Thymus (tissue), 14 donors: ENCODE measurements at places on chromosomes 11 and 22. TPM values are rescaled to one million over a fixed set of nuclear protein-coding genes. Genes with fewer than 3 reads are reported as not detected.

The NXPE1 gene
- 0.05 TPM for total RNA-seq

The PTPN5 gene
- 0.09 TPM for total RNA-seq

The F2 gene
- 0.14 TPM for total RNA-seq

The ROBO4 gene
- 1.5 TPM for total RNA-seq

The C22orf15 gene
- 3.3 TPM for total RNA-seq

The KRTAP5-7 gene
- not detected for total RNA-seq

The GRM5 gene
- 0.05 TPM for total RNA-seq

The MRGPRX2 gene
- total RNA-seq: not detected

The GAS2L1 gene
- 0.80 TPM for total RNA-seq

The TIMP3 gene
- 8.7 TPM for total RNA-seq

The OR8G5 gene
- total RNA-seq: 0.05 TPM

The TTC28 gene
- 5.5 TPM for total RNA-seq

GRCh38 chr11:59459916-59460315 is 3.2 kb downstream of the OR4D6 start:
- DNase-seq: no peak

DNA sequence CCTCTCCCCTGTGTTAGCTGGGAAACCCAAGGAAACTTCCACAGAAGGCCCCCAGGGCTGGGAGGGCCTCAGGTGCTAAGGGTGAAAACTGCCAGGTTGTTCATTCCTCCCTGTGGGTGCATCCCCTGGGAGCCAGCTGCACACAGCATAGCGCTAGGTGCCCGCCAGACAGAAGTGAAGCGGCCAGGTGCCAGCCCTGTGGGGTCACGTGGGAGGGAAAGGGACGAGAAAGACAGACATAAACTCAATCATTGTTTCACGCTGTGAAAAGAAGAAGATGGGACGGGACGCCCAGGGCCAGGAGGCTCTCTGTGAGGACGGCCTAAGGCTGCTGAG is 31.6 kb upstream of the HMOX1 start:
- DNase-seq: no peak

- DNase-seq: no peak
Observed at GRCh38 chr22:45866126-45866645, 110.8 kb downstream of the WNT7B start.

GRCh38 chr11:61279934-61280659 is 15.0 kb downstream of the VWCE start:
- DNase-seq: no peak

DNA sequence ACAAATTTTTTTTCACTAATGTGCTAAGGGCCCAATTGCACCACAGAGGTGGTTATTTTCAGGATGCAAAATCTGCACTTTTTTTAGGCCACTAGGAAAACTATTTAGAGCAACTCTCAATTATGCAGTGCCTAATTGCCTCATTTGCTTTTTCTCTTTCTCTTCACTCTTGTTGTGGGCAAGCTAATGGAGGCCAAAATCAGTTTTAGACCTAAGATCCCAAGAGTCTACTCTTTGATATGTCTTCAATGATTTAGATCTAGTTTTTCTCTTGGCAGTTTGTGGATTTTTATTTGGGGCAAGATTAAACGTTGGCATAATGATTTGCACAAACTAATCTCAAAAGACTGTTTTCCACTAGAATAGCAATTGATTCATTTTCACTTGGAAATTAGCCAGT is 1996.9 kb downstream of the LRRC4C start:
- DNase-seq: no peak

- no peak for DNase-seq
Observed at GRCh38 chr11:20029193-20029592, 131.1 kb downstream of the DBX1 start.

DNA sequence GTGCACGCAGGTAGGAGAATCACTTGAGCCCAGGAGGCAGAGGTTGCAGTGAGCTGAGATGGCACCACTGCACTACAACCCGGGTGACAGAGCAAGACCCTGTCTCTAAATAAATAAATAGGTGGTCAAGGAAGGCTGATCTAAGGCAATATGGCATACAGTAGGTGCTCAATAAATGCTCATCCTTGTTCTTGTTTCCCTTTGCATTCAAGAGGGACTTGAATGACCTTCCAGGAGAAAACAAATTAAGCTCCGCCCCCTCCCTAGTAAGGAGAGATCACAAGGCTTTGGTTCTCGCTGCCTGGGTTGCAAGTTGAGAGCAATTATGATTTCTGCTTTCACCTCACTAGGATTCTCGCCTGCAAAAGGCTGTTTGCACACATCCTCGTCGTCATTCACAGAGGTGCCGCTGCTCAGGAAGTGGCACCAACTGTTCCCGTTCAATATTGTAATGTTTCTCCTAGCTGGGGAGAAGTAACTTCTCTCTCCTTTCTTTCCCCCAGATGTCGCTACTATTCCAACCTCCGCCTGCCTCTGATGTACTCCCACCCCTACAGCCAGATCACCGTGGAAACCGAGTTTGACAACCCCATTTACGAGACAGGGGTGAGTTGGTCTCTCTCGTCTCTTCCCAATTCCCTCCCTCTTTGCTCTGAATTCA is 51.8 kb upstream of the ASPHD2 start:
- no peak for DNase-seq

DNA sequence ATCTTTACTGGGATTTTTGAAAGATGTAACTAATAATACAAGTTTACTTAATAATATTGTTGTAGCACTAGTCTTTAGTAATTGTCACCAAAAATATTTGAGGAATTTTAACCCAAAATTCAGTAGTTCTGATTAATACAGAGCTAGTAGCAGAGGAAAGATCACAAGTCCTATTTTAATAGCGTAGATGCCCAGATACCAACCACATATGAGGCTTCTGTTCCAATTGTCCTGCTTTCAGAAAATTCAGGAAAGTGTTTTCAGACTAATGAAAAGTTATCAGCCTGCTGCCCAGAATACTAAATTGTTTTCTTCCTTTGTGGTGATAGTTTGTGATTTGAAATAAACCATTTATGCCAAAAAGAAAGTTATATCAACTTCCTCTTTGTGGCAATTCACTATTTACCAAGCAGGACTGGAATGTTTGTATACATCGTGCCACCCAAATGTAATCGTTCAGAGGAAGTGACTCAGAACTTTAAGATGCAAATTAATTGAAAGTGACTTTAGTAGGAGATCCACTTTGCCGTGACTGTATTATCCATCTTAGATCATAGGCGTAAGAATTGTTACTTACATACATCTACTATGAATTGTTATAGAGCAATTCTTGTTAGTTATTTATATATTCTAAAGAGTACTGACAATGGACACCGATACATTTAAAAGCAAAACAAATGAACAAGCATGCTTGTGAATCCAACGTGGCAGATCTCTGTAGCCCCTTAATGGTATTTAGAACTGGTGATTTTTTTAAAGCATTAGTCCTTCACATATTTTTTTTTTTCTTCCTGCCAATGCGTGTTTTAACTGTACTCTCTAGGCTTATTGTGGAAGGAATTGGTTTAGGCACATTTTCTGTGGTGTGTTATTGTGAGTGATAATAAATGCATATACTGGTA is 231.0 kb downstream of the DDX10 start:
- no peak for DNase-seq

DNA sequence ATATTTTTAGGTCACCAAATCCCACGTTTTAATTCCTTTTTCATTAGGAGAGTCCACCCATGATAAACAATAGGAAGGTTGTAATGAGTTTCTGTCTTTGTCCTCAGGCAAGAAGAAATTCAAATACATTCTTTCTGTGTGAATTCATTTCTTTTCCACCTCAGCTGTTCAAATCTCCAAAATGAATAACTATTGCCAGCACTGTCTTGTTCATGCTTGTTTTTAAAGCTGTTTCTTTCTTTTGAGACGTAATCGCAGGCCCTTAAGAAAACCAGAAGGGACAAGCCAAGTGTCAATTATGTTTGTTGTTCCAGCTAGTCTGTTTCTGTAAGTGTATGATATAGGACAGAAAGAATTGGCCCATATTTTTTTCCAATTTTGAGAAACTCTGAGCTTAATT is 20.2 kb downstream of the MMP27 start:
- DNase-seq: no peak

GRCh38 chr22:29469755-29470154 is 10.3 kb upstream of the NEFH start:
- DNase-seq: no peak

- no peak for DNase-seq
Observed at GRCh38 chr11:18056561-18057181, 10.6 kb upstream of the TPH1 start.

DNA sequence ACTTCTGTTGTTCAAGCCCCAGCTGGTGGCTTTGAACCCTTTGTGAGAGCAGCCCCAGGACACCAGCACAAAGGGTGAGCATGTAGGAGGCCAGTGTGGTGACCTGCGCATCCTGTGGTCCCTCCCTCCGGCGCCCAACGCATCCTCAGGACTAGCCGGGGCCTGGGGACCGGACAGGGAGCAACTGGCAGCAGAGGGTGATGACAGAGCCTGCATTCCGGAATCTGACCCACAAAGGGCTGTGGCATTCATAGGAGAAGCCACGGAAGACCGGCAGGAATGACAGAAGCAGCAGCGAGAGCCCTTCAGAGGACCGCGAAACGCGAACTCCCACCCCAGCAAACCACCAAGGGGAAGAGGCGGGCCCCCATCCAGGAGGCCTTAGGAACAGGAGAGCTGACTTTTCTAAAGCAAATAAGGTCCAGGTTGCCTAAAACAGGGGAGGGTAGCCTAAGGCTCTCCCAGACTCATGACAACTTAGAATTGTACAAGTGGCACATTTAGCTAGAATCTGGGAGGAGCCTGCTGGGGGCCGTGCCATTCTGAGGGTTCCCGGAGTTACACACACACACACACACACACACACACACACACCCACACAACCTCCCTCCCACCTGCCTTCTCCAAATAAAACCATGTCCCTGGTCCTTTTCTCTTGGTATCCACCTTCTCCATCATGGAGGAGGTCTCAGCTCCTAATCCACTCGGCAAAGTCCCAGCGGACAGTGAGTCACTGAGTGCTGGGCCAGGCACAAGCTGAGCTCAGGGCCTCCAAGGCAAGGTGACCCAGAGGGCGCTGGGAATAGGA is 232.7 kb downstream of the CTTN start:
- DNase-seq: no peak

DNA sequence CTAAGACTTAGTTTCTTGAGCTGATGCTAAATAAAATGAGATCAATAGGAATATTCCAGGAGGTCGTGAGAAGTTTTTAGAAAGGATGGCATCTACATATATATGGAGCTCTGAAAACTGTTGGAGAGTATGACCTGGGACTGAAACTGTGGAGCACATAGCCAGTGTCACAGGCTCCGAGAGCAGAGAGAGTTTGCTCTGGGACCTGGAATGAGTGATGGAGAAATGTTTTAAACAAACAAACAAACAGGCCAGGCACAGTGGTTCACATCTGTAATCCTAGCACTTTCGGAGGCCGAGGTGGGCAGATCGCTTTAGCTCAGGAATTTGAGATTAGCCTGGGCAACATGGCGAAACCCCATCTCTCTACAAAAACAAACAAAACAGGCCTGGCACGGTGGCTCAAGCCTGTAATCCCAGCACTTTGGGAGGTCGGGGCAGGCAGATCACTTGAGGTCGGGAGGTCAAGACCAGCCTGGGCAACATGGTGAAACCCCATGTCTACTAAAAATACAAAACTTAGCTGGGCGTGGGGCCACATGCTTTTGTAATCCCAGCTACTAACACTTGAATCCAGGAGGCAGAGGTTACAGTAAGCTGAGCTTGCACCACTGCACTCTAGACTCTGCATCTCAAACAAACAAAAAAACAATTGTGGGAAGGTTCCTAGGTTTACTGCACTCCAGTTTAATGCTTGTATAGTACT is 67.1 kb downstream of the SLC35F2 start:
- no peak for DNase-seq

DNA sequence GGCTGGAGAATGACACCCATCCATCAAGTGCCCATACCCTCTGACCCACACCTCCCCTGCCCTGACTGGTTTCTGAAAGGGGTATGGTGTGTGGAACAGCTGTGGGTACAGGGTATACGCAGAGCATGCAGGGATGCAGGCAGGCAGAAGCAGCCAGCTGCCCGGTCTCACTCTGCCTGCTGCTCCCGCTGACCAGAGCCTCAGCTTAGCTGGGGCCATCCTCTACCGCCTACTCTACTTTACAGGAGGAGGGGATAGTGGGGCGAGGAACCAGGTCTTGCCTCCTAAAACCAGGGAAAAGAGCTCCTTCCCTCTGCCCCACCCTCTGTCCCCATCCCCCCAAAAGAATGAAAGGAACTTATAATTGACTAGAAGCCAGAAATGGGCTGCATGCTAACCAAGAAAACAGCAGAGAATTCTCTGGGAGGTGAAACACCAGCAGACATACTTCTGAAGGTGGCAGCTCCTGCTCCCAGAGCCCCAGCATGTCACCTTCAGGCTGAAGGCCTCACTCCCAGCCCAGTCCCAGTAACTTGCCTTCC is 13.0 kb upstream of the CHRM4 start:
- DNase-seq: no peak

- no peak for DNase-seq
Observed at GRCh38 chr11:64759722-64760719, at the start of gene PYGM. TSS of gene PYGM (minus strand) at chr11:64759974. CDS start at chr11:64759898, 76 bp downstream.

- no peak for DNase-seq
Observed at GRCh38 chr22:19680911-19681862, 33.1 kb upstream of the SEPTIN5 start.

GRCh38 chr11:131896978-131897615 is 526.7 kb downstream of the NTM start:
- no peak for DNase-seq

DNA sequence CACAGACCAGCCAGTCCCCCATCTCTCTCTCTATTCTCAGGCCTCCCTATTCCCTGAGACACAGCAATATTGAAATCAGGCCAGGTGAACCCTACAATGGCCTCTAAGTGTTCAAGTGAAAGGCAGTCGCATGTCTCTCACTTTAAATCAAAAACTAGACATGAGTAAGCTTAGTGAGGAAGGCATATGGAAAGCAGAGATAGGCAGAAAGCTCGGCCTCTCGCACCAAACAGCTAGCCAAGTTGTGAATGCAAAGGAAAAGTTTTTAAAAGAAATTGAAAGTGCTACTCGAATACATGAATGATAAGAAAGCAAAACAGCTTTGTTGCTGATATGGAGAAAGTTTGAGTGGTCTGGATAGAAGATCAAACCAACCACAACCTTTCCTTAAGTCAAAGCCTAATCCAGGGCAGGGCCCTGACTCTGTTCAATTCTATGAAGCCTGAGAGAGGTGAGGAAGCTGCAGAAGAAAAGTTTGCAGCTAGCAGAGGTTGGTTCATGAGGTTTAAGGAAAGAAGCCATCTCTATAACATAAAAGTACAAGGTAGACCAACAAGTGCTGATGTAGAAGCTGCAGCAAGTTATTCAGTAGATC is 19.8 kb upstream of the MPZL2 start:
- DNase-seq: no peak

- no peak for DNase-seq
Observed at GRCh38 chr11:68411501-68411991, 49.0 kb upstream of the PPP6R3 start.

DNA sequence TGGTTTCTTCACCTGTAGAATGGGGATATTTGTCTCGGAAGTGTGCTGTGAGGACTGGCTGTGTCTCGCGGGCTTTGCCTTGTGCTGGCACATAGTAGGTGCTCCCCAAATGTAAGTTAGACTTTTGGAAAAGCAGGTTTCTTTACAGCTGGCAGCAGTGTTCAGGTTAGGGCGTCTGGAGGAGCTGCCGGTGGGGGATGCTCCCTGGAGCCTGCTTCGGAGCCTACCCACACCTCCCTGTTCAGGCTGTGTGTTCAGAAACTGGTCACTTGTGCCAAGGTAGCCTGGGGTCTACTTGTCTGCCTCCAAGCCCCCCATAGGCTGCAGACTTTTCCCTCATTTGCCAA is 60.0 kb downstream of the OTOG start:
- no peak for DNase-seq

- DNase-seq: no peak
Observed at GRCh38 chr11:19808076-19808911, 95.7 kb downstream of the NAV2 start.
